ENCODE measurements at places on chromosomes 4 and X.

- no peak for DNase-seq
These were observed 74.1 kb downstream of the SMARCA1 start for GRCh38 chrX:129449148-129449547.

- DNase-seq, result no peak
These were observed 77.2 kb upstream of the DHRSX start for GRCh38 chrX:2577844-2578466.

DNA sequence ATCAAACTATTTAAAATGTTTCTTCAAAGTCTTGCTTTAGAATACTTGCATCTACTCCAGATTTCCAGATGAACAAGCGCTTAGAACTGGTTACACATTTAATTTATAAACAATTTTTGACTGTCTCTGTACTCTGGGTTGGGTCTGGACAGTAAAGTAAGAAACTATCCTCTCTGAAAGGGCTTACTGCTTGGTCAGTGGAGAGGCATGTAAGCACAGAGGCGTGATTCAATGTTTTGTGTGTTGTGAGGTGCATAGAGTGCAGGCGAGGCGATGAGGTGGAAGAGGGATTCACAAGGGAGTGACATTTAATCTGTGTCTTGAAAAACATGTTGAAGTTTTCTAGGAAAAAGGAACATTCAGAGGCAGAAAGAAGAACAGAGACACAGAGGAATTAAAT is 231.4 kb downstream of the VEGFC start:
- DNase-seq, result no peak

GRCh38 chrX:123291623-123292022 is 107.5 kb downstream of the GRIA3 start:
- no peak for DNase-seq

DNA sequence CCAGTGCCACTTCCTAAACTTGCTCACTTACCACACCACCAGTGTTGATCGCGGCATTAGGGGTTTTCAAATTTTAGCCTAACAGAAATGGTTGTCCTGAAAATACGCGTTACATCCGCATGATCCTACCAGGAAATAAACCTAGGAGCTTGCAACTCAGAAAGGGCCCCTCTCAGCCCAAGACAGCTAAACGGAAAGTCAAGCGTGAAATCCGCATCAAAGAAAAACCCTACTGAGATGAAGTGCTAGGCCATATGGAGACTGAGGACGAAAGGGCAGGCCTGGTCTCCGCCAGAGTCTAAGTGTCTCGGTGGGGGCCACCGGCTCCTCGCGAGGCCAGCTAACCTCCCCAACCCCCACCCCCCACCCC is 626 bp downstream of the YTHDC1 start:
- DNase-seq, result no peak

- no peak for DNase-seq
These were observed 113.2 kb upstream of the ZNF827 start for GRCh38 chr4:146051728-146052391.

- no peak for DNase-seq
These were observed 112.5 kb downstream of the LDB2 start for GRCh38 chr4:16785793-16786527.

GRCh38 chr4:41212616-41213203 is 1.6 kb downstream of the APBB2 start:
- DNase-seq, result no peak

DNA sequence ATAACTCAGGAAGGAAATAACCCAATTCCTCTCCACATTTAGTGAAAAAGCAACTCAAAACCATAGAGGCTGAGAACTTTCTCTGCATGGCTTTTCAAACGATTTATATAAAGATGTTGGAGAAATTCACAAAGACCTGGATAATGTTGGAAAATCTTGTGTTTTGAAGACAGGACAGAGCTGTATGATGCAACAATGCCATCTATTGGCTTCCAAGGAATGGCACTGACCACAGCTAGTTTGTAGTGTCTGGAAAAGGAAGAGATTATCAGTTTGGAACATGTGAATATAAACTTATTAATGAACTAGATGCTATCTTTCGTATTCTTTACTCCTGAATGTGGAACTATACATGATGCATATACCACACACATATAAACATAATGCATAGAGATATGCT is 503.6 kb downstream of the IL1RAPL1 start:
- DNase-seq, result no peak

- no peak for DNase-seq
These were observed 2248.1 kb downstream of the ARAP2 start for GRCh38 chr4:33996075-33996718.

GRCh38 chr4:6322761-6323566 is 53.3 kb downstream of the WFS1 start:
- no peak for DNase-seq

- DNase-seq, result no peak
These were observed 930.9 kb downstream of the DMD start for GRCh38 chrX:32280489-32280888.

All from cortex of kidney (tissue), 1 donor.